ENCODE measurements at places on chromosomes 3 and 15.

GRCh38 chr15:99955181-99955525 lies 221.9 kb upstream of the LYSMD4 start:
- DNase-seq, result no peak

DNA sequence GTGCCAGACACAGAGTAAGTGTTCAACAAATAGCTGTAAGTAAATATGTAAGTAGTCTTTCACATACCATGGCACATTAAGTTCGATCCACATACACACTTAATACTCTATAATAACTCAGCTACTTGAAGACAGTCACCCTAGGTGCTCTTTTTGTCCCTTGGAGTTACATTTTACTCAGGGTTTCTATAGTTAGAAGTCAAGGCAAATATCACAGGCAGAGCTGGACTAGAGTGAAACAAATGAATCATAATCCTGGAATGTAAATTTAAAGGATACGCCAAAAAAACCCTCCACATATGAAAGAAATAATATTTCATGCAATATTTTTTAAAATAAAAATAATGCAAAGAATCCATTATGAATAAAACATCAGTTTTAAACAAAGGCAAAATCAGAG lies 461.8 kb downstream of the MAGI1 start:
- DNase-seq, result no peak

DNA sequence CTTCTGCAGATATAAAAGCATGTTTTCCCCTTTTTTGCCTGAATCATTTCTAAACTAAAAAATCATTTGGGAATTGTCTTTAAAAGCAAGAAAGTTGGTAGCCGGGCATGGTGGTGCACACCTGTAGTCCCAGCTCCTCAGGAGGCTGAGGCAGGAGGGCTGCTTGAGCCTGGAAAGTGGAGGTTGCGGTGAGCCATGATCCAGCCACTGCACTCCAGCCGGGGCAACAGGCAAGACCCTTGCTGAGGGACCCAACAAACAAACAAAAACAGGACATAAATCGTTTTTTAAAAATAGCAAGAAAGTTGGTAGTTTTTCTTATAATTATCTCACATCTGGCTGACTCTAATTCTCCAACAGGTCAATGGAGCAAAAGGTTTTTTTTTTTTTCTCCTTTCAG lies 2.5 kb downstream of the HIGD1A start:
- no peak for DNase-seq

GRCh38 chr3:101796077-101796680 lies 17.2 kb downstream of the NXPE3 start:
- no peak for DNase-seq

- no peak for DNase-seq
These were observed 38.1 kb upstream of the RASA2 start for GRCh38 chr3:141448606-141449220.

GRCh38 chr3:141810161-141810560 lies 47.0 kb downstream of the GRK7 start:
- no peak for DNase-seq

DNA sequence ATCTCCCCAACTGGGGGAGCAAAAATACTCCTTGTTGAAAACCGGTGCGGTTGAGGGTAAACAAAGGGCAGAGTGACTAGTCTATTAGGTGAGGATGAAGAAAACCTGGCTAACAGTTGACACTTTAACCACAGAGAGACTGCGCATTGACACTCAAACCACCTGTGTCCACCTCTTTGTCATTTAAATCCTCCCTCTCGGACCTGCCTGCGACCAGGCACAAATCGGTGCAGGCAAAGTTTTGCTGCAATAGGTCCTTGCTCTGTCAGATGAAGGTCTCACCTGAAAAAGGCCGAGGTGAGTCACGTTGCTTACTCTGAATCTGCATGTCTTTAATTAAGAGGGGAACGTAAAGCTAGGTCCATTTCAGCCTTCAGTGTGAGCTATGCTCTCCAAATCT lies 494.1 kb upstream of the DPPA4 start:
- DNase-seq, result no peak

DNA sequence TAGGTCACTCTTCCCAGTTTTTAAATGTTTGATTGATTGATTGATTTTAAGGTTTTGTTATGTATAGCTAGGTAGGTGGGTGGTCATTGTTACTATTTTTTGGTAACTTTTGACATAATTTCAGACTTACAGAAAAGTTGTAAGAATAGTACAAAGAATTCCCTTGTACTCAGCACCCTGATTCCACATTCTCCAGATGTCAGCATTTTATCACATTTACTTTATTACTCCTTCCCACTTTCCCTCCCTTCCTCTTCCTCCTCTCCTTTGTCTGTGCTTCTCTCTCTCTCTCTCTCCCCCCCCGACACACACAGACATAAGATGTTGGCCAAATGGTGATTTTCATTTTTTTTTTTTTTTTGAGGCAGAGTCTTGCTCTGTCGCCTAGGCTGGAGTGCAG lies 14.8 kb downstream of the IDH3A start:
- no peak for DNase-seq

DNA sequence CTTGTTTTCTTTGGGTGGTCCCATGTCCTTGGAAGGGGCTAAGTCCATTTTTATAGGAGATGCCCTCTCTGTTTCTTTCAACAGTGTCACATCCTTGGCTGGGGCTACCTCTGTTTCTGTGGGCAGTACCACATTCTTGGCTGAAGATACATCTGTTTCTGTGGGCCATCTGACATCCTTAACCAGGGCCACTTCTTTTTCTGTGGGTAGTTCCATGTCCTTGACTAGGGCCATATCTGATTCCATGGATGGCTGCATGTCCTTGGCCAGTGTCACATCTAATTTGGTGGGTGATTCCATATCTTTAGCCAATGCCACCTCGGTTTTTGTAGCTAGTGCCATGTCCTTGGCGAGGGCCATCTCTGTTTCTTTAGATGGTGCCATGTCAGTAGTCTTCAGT lies 99.5 kb downstream of the MAP4 start:
- no peak for DNase-seq

GRCh38 chr15:101267320-101268104 lies 9.8 kb downstream of the SELENOS start:
- DNase-seq, result no peak

GRCh38 chr3:61520966-61521628 lies 40.3 kb upstream of the PTPRG start:
- DNase-seq, result no peak

DNA sequence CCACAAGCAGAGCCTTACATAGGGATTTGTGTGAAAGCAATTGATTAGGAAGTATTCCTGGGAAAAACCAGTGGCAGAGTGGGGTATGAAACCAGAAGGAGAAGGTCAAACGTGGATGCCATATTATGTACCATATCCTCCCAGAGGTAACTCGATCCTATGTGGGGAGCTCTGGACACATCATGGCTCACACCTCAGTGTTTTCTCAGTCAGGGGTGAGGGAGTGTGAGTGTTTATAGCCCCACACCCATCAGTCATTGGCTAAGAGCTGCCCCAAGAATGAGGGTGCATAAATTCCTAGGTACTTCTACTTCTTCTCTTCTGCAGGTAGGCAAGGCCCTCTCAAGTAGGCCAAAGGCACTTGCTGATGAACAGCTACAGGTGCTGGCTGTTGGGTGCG lies 28.2 kb upstream of the PDZRN3 start:
- DNase-seq, result no peak

- DNase-seq, result no peak
These were observed 315.2 kb downstream of the RORA start for GRCh38 chr15:60913900-60914299.

DNA sequence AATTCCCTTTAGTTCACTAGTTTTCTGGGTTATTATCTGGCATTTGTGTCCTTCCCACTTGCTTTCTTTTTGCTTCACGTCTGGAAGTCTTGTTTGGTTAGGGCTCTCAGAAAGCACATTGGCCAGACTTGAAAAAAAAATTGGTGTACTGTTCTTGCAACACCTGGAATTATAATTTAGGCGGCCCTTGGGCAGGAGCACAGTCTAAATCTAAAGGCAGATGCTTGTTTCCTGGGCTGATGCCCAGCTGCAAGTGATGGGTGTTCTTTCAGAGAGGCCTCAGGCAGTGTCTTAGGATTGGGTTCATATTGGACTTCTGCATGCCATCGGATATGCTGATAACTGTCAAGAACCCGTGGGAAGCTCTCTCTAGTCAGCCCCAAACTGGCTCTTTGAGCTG lies 521.5 kb downstream of the PDCD6IP start:
- DNase-seq, result no peak

DNA sequence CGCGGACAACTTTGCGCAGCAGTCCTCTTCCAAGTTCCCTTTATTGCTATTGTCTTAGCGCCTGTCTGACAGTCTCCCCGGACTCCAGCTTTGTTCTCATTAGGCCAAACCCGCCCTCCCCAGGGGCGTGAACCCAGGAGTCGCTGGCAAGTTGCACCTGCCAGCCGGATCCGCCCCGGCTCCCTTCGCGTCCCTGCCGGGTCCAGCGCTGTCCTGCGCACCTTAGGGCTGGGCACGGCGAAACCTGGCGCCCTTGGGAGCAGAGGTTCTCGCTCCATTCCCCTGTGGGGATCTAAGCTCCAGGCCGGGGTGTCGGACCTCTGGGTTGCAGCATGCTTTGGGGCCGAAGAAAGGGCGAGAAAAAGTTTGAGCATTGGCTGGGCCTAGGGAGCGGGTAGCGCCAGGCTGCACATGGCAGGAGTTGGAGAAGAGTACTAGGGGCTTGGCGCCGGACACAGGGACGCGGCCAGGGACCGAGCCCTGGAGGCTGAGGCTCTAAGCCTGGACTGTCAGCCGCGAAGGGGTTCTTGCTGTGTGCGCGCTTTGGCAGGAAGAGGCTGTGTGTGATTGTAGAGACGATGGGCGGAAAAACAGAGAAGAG lies 335.1 kb upstream of the THRB start:
- no peak for DNase-seq

GRCh38 chr15:52137432-52138357 lies 25.1 kb upstream of the BCL2L10 start:
- no peak for DNase-seq

DNA sequence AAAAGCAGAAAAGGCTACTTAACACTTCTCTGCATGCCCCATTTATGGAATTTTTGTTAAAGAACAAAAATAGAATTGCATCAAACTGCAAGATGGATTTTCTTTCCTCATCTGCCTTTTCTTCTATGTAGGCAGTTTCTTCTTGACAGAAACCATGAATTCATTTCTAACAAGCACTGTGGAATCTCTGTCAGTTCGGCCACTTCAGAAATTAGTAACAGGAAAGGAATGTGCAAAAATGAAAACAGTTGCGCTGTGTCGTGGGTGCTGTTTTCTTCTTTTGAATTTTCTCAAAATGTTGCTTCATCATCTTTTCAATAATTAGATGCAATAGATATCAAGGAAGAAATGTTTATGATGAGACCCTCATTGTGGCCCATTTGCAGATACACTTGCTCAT lies 151.6 kb downstream of the FOXB1 start:
- no peak for DNase-seq

DNA sequence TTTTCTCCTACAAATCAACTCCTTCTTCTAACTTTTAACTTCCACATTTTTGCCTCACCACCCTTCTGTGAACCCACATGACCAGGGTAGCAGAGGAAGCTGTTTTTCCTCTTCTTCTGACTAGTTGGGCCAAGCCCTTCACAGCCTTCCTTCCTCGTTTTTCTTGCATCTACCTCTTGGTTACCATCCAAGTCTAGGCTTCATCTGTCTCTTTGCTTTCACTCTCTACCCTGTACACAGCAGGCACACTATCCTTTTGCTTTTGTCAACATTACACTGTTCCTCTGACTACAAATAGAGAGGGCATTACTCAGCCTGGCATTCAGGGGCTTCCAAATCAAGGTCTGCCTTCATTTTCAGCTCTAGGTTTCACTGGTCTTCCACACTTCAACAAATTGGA lies 22.0 kb downstream of the SLC9A9 start:
- DNase-seq, result no peak

GRCh38 chr15:40937762-40938535 lies 8.8 kb downstream of the DLL4 start:
- DNase-seq, result no peak

DNA sequence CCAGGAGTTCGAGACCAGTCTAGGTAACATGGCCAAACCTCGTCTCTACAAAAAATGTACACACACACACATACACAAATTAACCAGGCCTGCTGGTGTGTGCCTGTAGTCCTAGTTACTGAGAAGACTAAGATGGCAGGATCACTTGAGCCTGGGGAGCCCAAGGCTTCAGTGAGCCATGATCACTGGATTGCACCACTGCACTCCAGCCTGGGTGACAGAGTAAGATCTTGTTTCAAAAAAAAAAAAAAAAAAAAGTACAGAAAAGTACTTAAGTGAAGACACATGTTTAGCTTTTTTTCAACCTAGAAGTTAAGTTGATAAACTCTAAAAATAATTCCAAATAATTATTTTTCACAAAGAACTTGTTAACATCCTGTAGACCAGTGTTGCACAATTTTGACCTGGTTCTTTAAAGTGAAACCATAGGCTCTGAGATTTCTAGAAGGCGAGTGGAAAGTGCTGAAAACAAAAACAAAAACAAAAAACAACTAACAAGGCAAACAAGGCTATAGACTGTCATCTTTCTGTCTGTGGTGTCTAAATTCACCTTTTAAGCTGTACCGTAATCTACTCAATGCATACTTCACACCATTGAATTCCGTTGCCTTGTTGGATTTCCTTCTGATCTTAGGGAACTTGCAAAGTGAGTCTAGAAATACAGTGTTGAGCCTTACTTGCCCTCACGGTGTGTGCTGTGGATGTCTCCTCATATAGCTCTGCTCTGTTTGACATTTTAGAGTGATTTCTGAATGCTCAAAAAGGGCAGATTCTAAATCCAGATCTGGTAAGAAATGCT lies 63.5 kb downstream of the CHST2 start:
- no peak for DNase-seq

DNA sequence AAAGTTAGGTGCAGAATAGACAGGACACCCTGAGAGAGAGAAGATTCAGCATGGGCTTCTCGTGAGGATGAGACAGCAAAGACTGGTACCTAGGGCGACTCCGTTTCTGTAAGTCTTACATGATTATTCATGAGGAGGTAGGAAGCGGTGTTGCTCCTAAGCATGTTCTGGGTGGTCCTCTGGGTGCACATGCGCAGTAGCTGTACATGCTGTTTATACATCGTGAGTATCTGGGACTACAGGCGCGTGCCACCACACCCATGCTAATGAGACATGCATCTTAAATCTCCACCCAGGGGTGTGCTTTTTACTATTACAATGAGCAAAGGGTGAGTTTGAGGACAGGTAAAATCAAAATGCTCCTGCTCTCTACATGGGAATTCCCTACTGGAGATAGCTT lies 12.3 kb downstream of the ALPK3 start:
- DNase-seq, result no peak

DNA sequence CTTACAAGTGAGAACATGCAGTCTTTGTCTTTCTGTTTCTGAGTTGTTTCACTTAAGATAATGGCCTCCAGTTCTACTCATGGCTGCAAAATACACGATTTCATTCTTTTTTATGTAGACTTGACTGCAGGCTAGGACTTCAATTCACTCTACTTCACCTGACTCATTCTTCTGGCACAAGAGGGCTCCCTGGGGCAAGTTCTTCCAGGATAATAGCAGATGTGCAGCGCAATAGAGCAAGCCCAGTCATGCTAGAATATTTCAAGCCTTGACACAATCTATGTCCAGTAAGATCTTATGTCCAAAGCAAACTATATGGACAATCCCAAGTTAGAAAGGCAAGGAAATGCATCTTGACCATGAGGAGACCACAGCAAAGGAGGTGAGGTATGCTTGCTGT lies 211.7 kb upstream of the GADL1 start:
- DNase-seq, result no peak

All from NCI-H187 treated with DMSO at 0.1 percent for 48 hours (cell line).